ENCODE measurements at places on chromosomes 11 and 22.

GRCh38 chr22:37172266-37173245, 15.5 kb downstream of the C1QTNF6 start:
- no peak for DNase-seq

DNA sequence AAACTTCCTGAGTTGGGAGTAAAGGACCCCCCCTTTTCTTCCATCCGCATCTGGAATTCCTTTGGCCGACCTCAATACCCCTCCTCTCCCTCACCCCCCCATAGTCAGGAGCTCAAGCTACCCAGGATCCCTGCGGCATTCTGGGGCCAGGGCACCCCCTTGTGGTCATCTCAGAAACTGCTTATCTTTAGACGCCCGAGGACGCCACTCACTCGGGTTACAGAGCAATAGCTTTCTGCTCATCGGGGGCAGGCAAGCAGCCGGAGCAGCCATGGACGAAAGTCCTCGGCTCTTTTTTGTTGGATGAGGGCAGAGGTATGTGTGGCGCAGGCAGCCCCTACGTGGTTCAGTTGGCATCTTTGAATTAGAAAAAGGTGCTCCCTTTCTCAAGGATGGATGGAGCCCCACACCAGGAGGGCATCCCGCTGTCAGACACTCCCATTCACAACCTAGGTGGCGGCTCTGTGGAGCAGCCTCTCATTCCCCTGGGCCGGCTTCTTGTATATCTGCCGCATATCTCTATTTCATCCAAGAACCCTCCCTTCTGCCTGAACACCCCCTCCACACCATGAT, 2.3 kb downstream of the C1QTNF5 start:
- peak; percentile 53 for DNase-seq

DNA sequence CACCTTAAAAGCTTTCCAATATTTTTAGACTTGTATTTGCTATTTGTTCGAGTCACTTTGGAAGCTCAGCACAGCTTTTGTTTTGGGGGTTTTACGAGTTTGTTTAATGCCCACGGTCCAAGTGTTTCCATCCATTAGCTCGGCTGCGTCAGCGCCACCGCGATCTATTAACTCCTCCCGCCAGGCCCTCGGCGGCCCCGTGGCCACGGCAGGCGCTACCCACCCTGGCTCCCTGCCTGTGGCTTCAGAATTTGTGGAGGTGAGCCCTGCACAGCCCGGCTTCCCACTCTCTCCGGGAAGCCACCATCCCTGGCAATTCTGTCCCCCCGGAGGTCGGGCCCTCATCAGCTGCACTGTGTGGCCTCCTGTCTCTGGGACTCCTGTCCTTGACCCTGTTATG, 648.5 kb downstream of the BRD1 start:
- DNase-seq, result no peak

GRCh38 chr11:130609121-130610035, 160.9 kb downstream of the ADAMTS15 start:
- no peak for DNase-seq

GRCh38 chr11:79610139-79610538, 169.3 kb upstream of the TENM4 start:
- DNase-seq, result no peak

DNA sequence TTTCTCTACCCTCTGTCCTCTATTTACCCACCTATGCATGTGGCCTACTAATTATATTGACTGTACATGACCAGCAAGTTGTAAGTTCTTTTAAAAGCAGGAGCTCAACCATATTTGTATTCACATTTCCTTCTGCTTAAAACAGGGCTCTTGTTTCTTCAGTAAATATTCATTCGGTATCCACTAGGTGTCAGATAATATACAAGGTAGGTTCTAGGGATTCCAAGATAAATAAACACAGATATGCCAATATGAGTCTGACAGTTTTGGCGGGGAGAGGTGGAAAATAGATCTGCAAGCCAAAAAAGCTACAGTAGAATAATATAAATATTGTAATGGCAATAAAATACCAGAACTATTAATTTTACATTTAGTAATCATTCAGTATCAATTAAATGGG, 15.3 kb upstream of the RAB30 start:
- DNase-seq, result peak; percentile 43
